ENCODE measurements at places on chromosomes 5 and 9.

- DNase-seq, result no peak
These were observed 4.9 kb upstream of the JAK2 start for GRCh38 chr9:4980086-4980727.

- no peak for DNase-seq
These were observed 477.5 kb upstream of the EDIL3 start for GRCh38 chr5:84862132-84862531.

GRCh38 chr9:81529556-81530193, 159.7 kb downstream of the TLE1 start:
- DNase-seq, result no peak

DNA sequence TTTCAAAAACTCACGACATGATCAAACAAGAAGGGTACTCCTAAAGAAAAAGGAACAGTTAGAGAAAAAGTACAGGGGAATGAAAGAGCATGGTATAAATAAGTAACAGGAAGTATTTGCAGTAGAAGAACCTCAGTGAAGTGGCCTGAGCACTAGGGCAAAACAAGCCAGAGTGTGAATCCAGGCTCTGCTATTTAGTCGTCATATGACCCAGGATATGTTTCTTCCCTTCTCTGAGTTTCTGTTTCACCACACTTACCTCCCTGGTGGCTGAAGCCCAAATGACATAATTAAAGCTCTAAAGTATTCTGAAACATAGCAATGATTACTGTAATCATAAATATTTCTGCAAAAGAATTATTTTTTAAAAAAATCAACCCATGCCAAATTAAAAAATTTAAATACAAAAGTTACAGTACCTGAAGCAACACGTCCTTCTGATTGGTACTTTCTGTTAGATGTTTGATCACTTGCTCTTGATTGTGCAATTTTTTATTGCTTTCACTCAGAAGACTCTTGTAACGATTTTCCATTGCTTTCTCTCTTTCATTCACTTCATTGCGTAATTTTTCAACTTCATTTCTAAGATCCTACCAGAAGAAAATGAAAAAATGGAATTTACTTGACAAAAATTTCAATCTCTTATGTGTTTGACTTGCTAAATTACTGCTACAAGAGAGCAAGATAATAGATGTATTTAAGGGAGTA, 88.9 kb downstream of the CDK5RAP2 start:
- DNase-seq, result no peak

DNA sequence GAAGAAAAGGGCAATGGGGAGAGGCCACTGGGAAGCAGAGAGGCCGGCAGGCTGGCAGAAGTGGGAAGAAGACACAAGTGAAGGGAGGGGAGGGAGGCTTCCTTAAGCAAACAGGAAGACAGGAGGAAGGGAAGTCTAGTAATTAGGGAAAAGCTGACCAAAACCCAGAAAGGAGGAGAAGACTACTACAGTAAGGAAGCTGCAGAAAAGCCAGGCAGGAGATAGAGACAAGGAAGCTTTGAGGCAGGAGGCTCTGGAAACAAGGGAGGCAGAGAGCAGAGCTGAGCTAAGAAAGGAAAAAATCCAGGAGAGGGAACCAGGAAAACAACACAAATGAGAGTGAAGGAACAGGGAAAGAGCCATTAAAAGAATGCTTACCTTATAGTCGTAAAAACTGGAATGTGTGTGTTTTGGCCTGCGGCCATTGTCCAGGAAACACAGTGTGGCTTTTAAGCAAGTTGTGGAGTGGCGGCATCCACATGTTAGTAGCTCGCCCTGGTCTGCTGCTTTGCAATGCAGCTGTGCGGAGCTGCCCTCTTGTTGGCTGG, 317.1 kb upstream of the CLINT1 start:
- no peak for DNase-seq

DNA sequence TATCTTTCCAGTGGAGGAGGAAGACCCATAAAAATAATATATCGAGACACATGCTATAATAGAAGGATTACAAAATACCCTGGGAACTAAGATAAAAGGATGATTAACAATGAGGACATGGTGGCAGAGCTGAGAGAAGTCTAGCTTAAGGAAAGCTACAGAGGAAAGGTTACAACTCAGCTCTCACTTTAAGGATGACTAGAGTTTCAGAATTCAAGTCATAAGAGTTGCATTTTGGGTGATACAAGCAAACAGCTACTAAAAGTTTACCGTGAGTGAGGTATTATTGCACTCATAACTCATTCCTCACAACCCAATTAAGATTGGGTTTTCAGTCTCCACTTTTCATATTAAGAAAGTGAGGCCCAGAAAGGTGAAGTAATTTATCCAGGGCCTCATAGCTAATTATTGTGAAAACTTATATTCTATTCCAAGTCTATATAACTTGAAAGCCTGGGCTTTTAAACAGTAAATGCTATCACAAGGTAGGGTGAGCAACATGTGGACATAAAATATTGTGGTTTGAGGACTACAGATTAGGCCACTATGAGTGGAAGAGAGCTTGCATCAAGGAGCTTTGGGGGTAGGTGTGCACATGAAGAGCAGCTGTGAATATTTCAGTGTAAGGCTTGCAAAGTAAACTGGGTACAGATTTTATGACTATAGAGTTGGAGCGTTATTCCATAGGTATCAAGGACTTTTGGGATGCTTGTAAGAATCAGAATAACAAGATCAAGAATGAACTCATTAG, 28.0 kb downstream of the JAKMIP2 start:
- no peak for DNase-seq

GRCh38 chr5:176519810-176520720, 17.1 kb downstream of the RNF44 start:
- DNase-seq, result no peak

GRCh38 chr9:15755660-15756059, 202.8 kb downstream of the CCDC171 start:
- DNase-seq, result no peak

- DNase-seq, result no peak
These were observed 47.5 kb upstream of the NRARP start for GRCh38 chr9:137349471-137350033.

DNA sequence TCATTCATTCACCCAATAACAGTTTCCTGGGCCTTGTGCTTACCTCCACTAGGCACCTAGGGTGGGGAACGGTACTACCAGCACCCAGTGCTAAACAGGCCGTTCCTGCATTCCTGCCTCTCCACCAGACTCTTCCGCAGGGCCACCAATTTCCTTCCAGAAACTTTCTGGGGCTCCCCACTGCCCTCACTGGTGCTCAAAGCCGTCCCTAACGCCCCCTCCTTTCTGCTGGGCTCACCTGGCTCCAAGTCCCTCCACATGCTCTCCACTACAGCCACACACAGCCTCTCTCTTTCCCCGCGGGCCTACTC, 1.4 kb downstream of the PHF19 start:
- no peak for DNase-seq

DNA sequence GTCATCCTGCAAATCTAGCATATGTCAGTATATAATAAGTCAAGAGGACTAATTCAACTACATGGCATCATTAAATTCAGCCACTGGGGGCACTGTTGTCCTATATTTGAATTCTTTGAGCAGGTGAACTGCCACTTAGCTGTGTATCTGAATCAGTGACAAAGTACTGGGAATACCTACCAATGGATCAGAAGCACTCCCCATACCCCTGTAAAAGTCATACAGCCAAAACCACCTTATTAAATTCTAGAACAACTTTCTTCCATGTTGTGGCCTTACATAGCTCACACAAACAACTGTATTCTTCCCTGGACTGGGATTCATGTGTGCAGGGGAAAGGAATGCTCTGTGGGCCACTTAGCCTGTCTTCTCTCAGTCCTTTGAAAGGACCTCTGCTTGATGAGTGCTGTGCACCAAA, 57.4 kb upstream of the PLPP6 start:
- peak; percentile 38 for DNase-seq

DNA sequence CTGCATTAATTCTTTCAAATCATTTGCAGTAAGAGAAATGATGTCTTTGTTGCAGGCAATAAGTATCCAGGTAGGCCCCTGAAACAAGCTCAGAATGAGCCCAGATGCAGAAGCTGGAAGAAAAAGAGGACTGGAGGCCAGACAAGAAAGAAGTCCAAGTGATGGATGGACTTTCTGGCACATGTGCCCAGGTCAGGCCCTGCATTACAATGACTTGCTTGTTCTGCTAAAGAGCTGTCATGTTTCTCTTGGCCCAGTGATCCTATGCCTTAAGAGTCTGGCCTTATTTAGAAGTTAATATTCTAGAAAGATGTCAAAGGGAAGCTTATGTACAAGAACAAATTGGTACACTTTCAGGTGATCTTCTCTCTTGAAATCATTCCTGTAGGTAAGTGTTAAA, 64.8 kb downstream of the DPYSL3 start:
- DNase-seq, result no peak

DNA sequence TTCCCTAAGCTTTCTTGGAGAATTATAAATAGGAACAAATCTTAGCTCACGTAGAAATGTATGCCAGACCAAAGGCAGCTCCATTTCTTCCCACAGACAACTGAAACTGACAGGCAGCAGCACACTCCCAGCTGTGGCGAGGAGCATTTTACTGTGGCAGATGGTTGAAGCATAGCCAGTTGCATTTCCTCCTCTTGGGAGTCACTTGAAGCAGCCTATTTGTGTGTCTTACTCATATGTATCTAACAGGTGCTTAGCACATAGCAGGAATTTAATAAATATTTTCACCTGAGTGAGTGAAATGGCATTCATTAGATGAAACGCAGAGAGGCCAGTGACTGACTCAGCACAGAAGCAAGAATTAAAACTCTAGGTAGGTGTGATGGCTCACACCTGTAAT, 12.3 kb upstream of the MTMR12 start:
- DNase-seq, result no peak

Data from stimulated activated CD4-positive, alpha-beta T cell treated with anti-CD3 and anti-CD28 coated beads, Interleukin-1b, Interleukin-23, amount 100 ng/mL, for 24 hours (primary cell).